SK-MEL-5 (cell line): ENCODE measurements at places on chromosomes 1 and 21. TPM values are rescaled to one million over a fixed set of nuclear protein-coding genes. Genes with fewer than 3 reads are reported as not detected.

Gene MIXL1
- total RNA-seq = not detected in 2 replicates

Gene RAB7B
- total RNA-seq = 2.6 and 3.4 TPM in 2 replicates

Gene BECN2
- total RNA-seq = not detected in 2 replicates

Gene KCNJ6
- total RNA-seq = not detected in 2 replicates
